ENCODE measurements at places on chromosomes 4 and X.

DNA sequence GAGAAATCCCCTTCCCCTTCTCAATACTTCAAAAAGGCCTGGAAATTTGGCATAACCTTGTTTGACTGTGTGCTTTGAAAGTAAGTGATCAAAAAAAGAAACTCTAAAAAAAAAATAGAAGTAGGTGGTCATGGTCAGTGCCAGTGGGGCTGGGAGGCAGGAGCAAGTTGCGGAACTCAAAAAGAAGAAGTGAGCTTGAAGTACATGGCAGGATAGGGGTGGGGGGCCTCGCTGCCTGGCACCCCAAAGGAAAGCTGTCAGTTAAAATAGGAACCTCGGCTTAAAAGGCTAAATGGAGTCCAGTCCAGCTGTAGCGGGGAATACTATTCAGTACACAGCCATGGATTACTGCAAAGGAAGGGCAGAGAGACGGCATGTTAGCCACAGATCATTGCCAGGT is 12.2 kb upstream of the NKRF start:
- DNase-seq: no peak

DNA sequence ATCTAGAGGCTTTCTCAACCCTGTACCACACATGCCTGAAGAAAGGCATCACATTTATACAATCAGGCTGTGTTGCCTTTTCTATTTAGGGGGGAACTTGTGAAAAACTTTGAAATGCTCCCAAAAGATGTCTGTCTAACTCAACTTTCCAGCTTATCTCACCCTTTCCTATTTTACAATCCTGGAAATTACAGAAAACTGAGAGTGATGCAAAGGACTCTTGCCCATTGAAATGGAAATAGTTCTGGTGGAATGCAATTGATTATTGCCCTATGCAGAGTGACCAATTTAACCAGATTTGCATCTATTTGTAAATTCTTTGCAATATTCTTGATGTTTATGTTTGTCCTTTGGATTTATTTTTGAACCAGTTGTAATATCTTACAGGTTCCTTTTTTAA is 77.3 kb downstream of the GALNT7 start:
- DNase-seq: no peak

GRCh38 chr4:98411731-98412130 is 150.5 kb downstream of the RAP1GDS1 start:
- DNase-seq: no peak

- DNase-seq: no peak
These were observed 276.9 kb downstream of the PTTG2 start for GRCh38 chr4:38237139-38237538.

All from central memory CD8-positive, alpha-beta T cell (primary cell).